ENCODE measurements at places on chromosomes 11 and 22.

DNA sequence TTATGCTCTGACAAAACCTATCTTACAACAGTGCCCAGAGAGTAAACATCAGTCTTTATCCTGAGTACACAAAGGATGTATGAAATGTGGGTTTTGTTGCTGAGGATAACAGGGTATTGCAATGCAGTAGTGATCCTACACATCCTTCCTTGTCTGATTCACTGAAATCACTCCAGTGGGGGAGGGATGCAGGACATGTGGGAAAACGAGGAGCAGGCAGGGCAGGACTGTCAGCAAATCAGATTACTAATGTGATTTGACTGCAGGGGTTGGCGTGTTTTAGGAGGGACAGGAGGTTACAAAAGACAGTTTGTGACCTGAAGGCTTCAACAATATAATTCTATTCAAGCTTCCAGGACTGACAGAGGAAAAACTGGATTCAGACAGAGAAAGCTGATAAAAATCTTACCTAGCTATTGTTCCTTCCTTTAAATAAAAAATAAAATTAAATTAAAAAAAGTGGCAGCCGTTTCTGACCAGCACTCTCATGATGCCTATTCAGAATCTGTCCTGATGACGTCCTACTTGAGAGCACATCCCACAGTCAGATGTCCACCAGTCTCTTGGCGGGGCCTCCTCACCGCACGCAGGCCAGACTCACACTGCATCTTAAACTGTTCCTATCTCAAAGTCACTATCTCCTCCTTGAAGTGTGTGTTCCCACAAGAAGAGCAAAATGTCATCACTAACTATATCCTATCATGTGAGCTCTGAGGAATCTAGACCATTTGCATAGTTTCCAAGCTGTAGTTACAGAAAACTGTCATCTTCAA is 50.6 kb upstream of the MN1 start:
- no peaks in the 10 kb centered on the region for H3K27me3 ChIP-seq
- no peak for DNase-seq
- H3K4me1 ChIP-seq, result peaks cover 8% of the 10 kb centered on the region
- H3K27ac ChIP-seq, result no peak overlapping the region

DNA sequence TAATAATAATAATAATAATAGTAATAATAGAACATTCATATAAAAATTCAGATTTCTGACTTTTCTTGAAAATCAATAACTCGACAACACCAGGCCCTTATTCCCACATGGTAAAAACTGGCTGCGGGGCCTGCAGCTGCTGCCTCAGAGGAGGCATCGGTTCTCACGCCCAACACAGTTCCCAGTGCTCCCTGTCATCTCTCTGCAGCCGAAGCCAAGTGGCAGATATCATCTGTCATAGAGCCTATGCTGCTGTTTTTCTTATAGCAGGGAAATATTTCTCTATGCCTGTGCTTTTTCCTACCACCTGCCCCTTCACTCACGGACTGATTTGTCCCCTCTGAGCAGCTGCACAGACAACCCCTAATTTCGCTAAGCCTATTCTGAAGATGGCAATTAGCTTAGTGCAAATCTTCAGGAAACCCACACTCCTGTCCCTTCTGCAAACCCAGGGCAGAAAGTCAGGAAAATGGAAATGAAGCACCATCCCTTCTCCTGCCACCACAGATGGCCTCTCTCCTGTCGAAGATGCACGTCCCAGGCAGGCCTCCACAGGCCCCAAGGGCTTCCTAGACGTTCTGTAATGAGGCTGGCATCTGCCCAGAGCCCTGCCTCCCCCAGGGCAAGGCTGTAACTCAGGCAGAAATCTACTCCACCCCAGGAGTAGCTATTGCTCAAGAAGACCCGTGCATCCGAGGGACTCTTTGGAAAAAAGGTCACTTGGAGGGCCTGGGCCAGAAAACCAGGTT is 66.7 kb downstream of the SYN3 start:
- H3K36me3 ChIP-seq, result 0 out of 2 replicates have a peak, but pooled peaks cover 3% of the 10 kb centered on the region
- no peak overlapping the region for H3K27ac ChIP-seq
- H3K4me1 ChIP-seq, result peaks cover 2% of the 10 kb centered on the region
- H3K27me3 ChIP-seq, result no peaks in the 10 kb centered on the region

- no peaks in the 10 kb centered on the region for H3K36me3 ChIP-seq
- H3K4me3 ChIP-seq, result no peak overlapping the region
- no peak for DNase-seq
- peaks cover 8% of the 10 kb centered on the region for H3K4me1 ChIP-seq
- H3K27me3 ChIP-seq, result no peaks in the 10 kb centered on the region
- no peak overlapping the region for H3K27ac ChIP-seq
These were observed 17.8 kb upstream of the TP53I11 start for GRCh38 chr11:44968510-44968909.

- no peaks in the 10 kb centered on the region for H3K36me3 ChIP-seq
- H3K4me3 ChIP-seq, result no peak overlapping the region
- DNase-seq, result no peak
- no peak overlapping the region for H3K27ac ChIP-seq
- no peaks in the 10 kb centered on the region for H3K27me3 ChIP-seq
These were observed 66.8 kb downstream of the PRR5L start for GRCh38 chr11:36362902-36363301.

DNA sequence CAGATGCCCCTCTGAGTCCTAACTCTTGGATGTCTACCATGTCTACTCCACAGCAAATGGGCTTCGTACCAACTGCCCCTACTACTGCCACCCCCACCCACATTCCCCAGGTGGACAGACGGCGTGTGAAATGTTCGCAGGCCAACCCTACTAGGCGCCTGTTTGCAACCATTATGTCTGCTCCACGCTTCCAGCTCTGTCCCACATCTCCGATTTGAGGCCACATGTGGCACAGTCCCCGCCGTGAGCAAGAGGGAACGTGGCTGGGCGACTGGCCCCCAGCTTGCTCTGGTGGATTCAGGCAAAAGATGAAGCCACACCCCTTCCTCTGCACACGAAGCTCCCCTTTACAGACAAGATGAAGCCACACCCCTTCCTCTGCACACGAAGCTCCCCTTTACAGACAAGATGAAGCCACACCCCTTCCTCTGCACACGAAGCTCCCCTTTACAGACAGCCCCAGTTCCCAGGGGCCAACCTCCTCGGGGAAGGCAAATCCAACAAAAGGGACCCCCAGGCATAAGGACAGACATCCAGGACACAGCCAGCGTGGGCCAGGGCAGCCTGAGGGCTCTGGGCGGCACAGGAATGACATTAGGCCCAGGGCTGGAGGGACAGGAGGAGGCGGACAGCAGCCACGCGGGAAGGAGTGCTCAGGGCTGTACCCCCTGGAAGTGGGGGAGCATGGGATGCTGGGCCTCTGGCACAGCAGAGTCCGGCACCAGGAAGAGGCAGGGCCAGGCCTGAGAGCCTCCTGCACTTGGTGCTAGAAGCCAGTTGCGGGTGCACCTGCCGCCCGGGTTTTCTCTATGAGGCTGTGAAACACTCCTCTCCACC is 106.2 kb downstream of the SHANK2 start:
- H3K4me3 ChIP-seq, result no peak overlapping the region
- H3K27me3 ChIP-seq, result no peaks in the 10 kb centered on the region
- H3K36me3 ChIP-seq, result no peaks in the 10 kb centered on the region
- no peak for DNase-seq
- H3K27ac ChIP-seq, result no peak overlapping the region
- H3K4me1 ChIP-seq, result peaks cover 2% of the 10 kb centered on the region

- H3K27ac ChIP-seq, result no peak overlapping the region
- no peaks in the 10 kb centered on the region for H3K36me3 ChIP-seq
- H3K4me3 ChIP-seq, result no peak overlapping the region
- no peaks in the 10 kb centered on the region for H3K27me3 ChIP-seq
These were observed 216.3 kb upstream of the TBCEL start for GRCh38 chr11:120807414-120808150.

All from iPS DF 6.9 (cell line).